ENCODE measurements at places on chromosomes 6 and 20. TPM values are rescaled to one million over a fixed set of nuclear protein-coding genes. Genes with fewer than 3 reads are reported as not detected.

GRCh38 chr6:132298344-132298949, 102.8 kb downstream of the MOXD1 start:
- peak; percentile 53 for DNase-seq

DNA sequence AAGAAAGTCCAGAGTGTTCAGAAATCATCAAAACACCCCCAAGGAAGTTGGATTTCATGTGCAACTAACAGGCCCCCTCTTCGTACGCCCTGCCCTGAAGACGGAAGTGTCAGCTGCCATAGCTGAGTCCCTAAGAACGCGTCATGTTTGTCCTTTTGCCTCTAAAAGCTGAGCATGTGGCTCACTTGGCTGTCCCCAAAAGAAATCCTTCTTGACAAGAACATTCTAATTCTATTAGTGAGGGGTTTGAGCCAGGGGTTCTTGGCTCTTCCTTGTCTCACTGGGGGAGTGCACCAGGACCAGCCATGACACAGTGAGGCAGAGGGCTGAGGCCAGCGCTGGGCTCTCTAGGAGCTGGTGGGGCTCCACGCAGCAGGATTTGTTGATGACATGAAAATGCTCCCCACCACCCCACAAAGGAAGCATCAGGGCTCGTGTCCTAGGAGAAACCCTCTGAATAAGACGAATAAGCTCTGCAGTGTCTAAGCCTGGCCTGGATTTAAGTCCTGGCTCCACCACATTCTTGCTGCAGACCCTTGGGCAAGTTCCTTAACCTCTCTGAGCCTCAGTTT, 20.0 kb upstream of the SPO11 start:
- DNase-seq: no peak

- no peak for DNase-seq
These were observed 1.1 kb upstream of the TGM2 start for GRCh38 chr20:38165966-38166702.

DNA sequence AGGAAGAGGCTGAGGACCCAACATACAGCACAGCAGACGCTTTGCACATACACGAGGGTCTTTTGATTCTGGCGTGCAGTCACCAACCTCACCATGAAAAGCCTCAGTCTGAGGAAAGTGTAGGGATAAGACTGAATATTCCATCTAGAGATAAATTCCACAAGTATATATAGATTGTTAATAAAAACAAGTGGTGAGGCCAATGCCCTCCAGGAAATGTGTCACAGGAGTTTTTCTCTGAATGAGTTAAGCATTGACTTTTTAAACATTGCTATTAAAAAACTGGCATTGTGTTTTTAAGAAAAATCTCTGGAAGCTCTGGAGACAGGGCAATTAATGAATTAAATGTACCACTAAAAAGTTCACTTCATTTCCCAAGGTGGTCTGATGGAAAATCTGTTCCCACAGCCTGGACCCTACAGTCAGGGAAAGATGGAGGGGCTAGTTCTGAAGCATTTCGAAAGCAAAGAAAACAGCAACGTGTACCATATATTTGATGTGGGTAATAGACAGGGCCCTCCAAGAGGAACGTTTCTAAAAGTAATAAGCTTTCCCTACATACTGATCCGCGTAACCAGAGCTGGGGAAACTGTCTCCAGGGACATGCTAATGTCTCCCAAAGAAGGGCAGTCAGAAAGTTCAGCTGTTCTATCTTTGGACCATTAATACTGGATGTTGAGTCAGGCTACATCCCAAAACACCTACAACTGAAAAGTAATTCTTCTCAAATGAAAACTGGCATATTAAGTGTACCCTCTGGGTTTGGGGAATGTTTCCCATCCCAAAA, 301.1 kb downstream of the FOXC1 start:
- DNase-seq: peak; percentile 51

DNA sequence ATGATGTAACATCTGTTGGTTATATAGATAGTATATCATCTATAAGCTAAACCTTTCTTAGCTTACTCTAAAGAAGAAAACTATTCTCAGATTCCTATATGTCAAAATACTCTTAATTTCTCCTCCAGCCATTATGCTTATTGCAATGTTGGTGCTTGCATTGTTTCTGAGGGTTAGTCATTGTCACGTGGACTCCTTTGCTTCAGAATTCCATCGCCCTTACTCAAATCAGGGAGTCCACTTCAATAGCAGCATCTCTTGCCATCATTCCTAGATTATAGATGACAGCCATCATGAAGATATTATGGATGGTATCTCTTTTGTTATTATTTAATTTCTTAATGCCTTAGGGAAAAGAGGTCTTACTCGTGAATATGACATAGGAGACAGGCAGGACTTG, 776.1 kb downstream of the TENT5A start:
- peak; percentile 15 for DNase-seq

DNA sequence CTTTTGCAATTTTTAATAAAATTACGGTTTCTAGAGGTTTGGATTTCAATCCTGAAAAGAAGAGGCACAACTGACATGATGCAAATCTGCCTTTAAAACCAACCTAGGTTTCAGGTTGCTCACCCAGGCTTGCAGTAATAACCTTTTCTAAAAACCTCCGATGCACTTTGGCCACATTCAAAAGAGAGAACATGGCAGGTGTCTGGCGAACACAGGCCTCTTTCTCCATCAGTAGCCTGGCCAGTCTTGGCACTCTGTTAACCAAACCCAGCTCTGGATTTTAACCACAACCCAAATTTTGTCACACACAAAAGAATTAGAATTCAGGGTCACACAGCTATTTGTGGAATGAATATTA, 55.8 kb upstream of the MAFB start:
- no peak for DNase-seq

DNA sequence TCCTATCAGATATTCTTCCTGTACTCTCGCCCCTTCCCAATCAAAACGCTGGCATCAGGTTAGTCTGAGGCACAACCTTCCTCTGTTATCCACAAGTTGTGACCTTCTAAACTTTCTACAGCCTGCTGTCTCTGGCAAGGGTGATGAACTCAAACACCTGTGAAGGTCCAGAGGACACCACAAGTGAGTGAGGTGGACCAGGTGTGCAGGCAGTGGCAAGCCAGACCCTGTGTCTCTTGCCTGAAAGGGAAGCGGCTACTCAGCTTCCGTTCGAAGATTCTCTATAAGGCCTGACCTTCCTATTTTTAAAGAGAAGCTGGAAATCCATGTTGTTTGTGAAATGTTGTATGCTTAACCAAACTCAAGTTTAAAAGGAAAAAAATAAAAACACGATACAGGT, 36.8 kb downstream of the GCM1 start:
- DNase-seq: no peak

GRCh38 chr20:11520596-11520995, 397.1 kb upstream of the BTBD3 start:
- no peak for DNase-seq

DNA sequence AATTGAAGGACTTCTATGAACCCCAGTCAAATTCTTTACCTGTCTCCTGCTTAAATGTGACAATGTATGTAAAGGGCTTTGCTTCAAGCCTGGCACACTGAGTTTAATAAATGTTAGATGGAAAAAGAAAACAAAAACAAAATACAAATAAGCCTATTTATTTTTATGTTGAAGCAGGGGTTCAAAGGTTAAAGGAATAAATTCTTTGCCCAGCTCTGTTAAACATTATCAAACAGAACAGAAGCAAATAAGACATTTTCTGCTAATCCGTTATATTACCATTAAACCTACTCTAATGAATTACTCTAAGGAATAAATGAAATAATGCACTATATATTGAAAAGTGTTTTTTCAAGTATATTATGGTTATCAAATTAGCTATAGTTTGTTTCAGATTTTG, 182.5 kb upstream of the CEP162 start:
- no peak for DNase-seq

GRCh38 chr20:22414305-22414742, 170.0 kb downstream of the FOXA2 start:
- DNase-seq: peak; percentile 94

GRCh38 chr20:10313215-10313614, 94.6 kb downstream of the SNAP25 start:
- no peak for DNase-seq

DNA sequence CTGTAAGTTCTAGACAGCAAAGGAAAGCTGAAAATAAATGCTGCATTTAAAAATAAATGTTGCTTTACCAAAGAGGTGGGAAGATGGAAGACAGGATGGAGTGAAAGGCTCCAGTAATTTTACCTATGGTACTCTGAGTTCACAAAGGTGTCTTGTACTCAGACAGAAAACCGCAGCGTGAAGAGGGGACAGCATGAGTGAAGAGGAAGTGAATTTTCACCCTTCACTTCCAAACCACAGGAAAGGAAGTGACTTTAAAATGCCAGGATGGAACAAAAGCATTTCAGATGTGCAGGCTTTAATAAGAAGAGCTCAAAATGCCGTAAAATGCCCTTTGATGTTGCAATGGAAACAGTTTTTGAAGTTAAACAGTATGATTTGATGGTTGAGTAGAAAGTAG, 91.2 kb upstream of the TINAG start:
- DNase-seq: peak; percentile 11

DNA sequence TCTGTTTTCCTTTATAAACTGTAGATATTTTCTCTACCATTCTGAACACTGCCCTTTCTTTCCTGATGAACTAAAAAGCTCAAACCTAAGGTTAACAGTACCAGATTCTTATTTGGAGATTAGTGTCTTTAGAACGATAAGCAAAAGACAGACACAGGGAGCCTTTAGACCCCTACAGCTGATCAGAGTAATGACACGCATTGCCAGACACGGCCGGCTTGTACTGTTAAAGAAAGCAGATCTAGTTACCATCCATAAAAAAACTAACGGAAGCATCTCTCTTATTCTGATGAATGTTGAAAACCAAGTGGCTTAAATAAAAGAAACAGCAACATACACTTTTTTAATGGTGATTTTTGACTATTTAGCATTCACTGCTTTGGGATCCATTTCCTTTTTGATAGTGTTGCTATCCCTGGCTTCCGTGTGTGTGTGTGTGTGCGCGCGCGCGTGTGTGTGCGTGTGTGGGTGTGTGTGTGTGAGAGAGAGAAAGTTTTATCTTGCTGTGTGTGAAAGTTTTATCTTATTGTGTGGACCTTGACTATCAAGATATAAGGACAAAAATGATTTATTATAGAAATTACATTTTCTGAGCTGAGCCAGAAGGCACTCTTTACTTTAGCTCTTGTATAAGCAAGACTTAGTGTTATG, 95.6 kb upstream of the SLC35B3 start:
- no peak for DNase-seq

DNA sequence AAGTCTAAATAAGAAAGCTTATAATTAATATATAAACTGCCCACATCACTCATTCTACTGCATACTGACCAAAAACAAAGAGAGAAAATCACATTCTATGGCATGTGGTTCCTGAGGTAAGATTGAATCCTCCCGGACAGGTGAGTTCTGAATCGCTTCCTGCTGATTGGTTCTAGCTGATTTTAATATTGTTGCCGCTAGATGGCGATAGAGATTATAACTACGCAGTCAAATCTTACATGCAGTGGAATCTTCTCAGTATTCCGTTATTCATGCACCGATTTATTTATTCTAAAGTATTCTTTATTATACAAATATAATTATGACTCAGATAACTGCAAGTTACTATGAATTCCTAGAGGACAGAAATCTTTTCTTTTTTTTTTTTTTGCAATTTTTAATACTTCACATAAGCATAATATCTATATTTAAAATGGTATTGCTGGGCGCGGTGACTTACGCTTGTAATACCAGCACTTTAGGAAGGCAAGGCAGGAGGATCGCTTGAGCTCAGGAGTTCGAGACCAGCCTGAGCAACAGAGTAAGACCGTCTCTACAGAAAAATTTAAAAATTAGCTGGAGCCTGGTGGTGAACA, 24.2 kb upstream of the TMX4 start:
- peak; percentile 55 for DNase-seq

GRCh38 chr6:157748839-157749571, 74.0 kb upstream of the SNX9 start:
- no peak for DNase-seq

DNA sequence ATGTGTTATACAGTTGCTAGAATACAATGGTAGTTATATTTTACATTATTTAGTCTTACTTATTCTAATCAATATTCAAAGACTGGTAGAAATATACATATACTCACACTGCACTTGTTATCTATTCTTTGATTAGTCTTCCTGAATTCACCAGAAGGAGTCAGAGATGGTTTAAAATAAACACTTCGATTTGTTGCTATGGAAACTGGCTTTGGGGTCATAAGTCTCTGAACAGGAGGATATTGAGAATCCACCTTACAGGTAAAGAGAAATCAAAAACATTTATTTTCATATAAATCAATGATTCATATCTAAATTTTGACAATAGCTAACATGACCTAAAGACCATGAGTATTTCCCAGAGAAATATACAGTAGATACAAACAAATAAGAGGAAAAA, 41.6 kb downstream of the NUP153 start:
- no peak for DNase-seq

DNA sequence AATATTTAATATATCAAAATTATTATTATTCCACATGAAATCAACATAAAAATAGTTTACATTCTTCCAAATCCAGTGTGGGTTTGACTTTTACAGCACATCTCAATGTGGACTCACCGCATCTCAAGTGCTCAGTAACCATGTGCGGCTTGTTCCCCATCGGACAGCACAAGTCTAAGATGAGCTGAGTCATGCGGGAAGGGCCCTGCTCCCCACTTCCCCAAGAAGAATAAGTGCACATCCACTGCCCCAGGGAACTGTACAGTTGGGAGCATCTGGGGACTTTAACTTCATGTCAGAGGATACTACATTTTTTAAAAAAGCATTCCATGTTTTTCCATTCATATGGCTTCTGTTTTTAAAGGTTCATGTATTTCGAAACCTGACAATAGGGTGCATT, 325.6 kb downstream of the BTBD3 start:
- DNase-seq: peak; percentile 5

- peak; percentile 41 for DNase-seq
These were observed 426.1 kb downstream of the RFPL4B start for GRCh38 chr6:112773187-112773586.

DNA sequence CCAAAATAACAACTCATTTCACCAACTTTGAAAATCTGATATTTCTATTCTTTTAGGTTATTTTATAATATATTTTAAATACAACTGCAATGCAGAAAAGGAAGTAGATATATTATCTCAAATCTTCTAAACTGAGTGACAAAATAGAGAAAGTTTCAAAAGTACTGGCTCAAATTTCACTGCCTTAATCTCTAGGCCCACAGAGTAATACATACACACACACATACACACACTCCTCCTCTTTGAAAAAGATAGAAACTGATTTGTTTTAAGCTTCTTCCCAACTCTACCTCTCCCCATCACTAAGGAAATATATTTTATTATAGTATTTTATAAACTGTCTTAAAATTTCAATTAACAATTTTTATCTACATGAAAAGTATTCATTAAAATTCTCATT, 36.2 kb downstream of the ARHGAP18 start:
- DNase-seq: no peak

- no peak for DNase-seq
These were observed 39.7 kb downstream of the SYNJ2 start for GRCh38 chr6:158021376-158021775.

GRCh38 chr6:158825038-158825950, 6.1 kb upstream of the EZR start:
- no peak for DNase-seq

GRCh38 chr6:15280028-15280427, 34.2 kb downstream of the JARID2 start:
- DNase-seq: no peak

SNAI1 gene
- total RNA-seq: 8.4 TPM

RSPH4A gene
- not detected for total RNA-seq

BPIFB4 gene
- not detected for total RNA-seq

GGT7 gene
- 2.1 TPM for total RNA-seq

HSPA12B gene
- total RNA-seq: 0.05 TPM

NQO2 gene
- total RNA-seq: 40.2 TPM

DUSP15 gene
- 3.2 TPM for total RNA-seq

SLC22A23 gene
- 0.54 TPM for total RNA-seq

GGTLC1 gene
- not detected for total RNA-seq

CAP2 gene
- total RNA-seq: 39.9 TPM
